Effector CD8-positive, alpha-beta T cell (primary cell): ENCODE measurements at places on chromosomes 7 and 10.

- DNase-seq: no peak
Observed at GRCh38 chr7:140773104-140773503, 76.6 kb downstream of the NDUFB2 start.

DNA sequence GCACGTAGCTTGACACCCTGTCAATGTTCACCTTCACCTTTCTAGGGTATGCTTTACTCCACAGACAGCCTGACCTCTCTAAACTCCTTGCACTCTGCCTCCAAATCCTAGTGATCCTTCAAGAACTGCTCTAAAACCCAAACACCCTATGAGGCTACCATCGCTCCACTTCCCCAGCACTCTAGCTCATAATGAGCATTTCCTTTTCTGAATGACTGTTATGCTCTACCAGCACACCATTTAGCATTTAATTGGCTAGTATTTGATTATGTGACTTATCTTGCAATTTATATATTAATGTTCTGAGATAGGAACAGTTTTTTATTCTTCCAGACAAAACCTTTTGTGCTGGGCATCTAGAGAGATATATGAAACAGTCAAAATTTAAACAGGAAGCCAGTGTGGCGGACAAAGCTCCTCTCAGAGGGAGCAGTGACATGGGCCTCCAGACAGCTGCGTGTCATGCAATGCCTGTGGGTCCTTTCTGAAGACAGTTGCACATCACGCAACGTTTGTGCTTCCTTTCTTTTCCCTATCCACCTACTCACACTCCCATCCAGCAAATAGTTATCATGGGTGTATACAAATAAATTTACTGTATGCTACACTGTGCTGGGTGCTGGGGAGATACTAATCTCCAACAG is 86.3 kb downstream of the ALOX5 start:
- DNase-seq: no peak

GRCh38 chr10:5168897-5169420 is 16.0 kb downstream of the AKR1C8 start:
- DNase-seq: no peak

DNA sequence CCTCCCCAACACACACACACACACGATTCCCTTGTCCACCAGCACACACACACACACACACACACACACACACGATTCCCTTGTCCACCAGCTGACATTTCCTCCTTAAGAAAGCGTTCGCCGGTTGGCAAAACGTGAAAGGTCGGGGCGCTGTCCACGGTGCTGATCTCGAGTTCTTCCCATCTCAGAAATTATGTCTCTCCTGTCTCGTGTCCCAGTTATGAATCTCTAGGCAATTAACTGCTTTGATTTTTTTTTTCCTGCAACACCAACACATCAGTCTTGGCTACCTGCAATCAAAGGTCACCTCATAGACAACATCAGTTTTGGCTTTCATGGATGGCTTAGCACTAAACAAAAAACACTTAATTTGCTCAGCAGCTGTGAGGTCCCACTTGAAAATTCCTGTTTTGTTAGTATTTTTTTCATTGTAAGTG is 1.9 kb downstream of the INA start:
- no peak for DNase-seq

DNA sequence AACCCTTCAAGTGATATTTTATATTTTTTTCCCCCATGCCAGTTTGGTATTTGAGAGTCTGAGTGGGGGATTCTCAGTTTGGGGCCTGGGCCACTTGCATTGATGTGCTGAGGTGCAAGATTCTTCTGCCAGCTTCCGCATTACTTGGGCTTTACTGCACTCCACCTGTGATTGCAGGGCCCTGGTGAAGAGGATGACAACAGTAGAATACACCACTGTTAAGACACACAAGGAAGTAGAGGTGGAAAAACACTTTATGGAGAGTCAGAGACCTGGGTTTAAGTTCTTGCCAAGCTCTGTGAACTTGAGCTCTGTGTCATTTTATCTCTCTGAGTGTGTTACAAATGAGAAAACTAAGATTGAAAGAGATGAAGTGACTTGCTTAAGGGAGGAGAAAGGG is 209.4 kb downstream of the LRMDA start:
- no peak for DNase-seq

DNA sequence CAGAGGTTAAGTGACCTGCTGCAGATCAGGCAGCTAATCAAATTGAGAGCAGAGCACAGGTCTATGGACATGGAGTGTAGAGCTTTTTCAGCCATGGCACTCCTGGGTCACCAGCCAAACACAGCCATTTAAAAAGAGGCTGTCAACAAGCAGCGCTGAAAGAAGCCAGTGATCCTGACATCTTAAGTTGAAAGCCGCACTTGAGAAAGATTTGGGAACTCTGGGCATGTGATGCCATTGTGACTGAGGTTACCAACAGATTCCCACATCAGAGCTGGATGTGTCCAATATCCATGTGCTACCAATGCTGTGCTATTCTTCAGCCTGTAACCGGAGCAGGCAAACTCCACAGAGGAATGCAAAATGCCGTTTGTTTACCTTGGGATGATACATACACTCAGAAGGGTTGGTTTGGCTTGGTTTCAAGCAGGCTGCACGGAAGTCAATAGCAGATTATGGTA is 56.2 kb upstream of the ABLIM1 start:
- DNase-seq: no peak

- no peak for DNase-seq
Observed at GRCh38 chr7:98229441-98229840, 18.2 kb downstream of the BHLHA15 start.

DNA sequence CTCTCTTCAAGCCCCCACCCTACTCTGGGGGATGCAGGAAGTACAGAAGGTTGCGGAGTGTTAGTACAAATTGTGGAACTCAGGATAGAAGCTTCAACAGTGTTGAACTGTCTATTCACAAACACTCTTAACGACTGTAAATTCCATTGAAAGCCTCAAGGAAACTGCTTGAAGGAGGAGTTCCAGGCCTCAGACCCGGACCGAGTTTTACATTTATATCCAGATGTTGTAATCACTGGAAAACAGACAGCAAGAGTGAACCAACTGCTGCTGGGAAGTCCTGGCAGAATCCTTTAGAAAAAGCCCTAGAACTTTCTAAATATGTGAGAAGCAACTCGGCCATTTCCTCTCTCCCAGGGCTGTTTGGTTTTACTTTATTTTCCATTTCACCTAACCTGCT is 84.1 kb upstream of the LRRC18 start:
- DNase-seq: no peak

DNA sequence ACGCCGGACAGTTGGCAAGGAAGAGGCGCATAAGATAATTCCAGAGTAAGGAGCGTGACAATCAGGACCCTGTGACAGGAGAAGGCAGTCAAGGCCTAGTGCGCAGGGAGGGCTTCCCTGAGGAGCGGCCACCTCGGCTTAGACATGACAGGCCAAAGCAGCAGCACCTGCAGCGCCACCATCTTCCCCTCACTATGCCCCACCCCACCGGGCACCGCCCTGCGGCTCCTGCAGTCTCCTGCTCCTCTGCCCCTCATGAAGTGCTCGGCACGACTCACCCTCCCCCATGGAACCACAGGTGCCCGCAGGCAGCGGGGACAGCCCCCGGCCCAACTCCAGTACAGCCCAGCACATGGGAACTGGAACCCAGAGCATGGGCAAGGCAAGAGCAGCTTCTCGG is 11.8 kb downstream of the MAD1L1 start:
- no peak for DNase-seq

DNA sequence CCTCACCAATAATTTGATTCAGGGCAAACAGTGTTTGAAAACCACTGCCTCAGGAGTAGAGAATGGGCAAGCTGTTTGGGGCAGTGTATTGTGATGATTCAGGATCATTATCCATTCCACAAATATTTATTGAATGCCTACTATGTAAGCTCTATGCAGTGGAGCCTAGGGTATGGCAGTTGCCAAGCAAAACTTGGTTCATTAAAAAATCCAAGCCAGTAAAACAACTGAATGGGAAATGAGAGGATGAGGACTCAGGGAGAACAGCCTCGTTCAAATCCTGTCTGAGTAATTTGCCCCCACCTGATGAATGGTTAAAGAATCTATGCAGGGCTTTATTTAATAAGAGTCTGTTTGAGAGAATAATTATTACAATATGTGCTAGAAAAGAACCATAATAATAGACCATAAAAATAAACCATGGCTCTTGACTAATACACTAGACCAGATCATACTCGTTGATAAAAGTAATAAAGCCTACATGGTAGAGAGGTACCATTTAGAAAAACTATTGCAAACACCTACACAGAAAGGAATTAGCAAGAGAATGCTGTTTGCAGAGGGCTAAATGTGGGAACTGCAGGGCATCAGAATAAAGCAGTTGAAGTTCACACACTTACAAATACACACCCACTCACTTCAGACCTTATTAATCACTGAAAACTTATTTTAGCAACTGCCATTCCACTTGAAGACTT is 71.7 kb downstream of the CREB5 start:
- DNase-seq: no peak

GRCh38 chr10:88960802-88961201 is 8.2 kb upstream of the ACTA2 start:
- DNase-seq: no peak

- DNase-seq: no peak
Observed at GRCh38 chr7:113371416-113372043, 253.2 kb upstream of the SMIM30 start.

DNA sequence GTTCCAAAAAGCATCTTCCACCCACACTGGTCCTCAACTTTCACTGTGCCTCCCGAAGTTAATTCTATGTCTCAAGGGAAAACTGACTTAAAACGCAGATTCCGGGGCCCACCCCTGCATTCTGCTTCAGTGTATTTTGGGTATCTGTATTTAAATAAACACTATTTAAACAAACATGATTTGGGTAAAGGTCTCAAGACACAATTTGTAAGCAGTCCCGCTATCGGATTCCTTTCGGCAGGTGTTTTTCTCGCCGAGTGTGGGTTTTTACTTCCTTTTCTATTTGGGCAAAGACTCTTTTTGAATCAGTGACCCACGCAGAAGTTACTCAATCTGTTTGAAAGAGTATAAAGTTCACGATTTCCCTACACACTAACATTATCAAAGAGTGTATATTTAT is 1.2 kb downstream of the PDIA4 start:
- DNase-seq: no peak

DNA sequence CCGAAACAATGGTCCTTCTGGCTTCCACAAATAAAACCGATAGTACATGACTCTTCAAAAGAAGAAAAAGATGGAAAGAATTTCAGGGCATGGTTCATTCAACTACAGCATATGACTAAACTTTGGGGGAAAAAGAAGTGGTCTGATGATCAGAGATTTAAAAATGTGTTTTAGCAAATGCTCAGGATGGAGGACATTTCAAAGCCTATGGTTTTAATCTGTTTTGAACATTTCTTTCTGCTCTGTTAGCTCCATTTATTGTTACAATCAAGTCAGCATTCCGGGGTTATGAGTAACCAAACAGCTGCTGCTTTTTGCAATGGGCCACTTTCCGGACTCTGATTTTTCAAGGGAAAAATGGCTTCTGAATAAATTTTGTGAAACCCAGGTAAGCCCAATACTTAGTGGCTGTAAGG is 142.4 kb downstream of the CUBN start:
- no peak for DNase-seq

DNA sequence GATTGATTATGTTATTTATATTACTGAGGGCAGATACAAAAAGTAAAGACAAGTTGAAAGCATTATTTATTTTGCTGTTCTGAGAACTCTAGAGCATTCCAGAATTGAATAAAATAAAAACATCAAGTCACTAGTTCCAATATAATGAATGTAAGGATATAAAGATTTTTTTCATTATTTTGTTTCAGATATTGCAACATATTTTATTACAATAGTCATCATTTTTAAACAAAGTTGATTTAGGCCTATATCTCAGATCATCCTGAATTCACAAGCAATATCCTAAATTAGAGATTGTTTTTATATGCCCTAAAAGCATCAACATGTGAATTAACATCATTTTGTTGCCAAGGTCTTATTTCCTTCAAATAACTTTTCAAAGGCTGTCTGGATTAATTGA is 535.6 kb upstream of the KCND2 start:
- DNase-seq: no peak

DNA sequence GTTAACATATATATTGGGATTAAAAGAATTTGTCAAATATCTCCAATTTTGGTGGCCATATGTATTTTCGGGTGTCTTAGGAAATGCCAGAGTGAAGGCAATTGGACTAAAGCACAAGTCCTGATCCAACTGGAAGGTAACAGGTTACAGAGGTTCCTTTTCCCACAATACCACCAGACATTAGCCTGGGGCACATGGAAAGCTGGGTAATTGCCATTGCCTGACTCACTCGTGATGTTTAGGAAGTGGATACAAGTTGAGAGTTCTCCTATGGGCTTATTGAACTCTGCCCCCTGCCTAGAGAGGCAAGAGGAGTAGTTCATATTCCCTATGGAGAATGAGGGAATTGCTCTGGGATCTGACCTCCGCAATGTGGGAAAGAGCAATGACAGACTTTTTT is 5.7 kb downstream of the DNAH11 start:
- DNase-seq: no peak

GRCh38 chr10:129756912-129757901 is 206.9 kb downstream of the EBF3 start:
- no peak for DNase-seq

GRCh38 chr10:72779874-72780273 is 87.9 kb downstream of the MCU start:
- no peak for DNase-seq

DNA sequence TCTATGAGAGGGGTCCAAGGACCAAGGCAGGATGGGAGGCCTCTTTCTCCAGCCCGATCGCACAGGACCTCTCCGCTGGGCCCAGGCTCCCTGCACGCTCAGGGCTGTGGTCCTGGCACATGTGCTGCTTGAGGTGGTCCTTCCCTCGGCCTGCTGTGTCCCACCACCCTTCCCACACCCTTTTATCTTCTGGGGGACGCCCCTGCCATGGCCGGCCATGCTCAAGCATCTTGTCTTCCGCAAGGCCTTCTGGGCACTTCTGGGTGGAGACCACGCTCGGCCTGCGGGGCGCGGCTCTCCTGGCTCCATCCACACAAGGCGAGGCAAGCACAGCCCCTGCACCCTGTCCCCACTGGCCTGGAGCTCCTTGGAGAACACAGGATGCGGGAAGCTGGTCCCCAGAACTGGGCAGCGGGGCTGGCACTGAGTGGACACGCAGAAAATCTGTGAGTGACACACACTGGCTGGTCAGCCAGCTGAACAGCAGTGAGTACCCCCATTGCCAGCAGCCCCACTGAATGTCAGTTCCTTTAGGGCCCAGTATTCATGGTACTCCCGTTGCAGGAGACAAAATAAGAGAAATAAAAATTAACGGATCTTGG is 115.9 kb downstream of the TCERG1L start:
- no peak for DNase-seq

GRCh38 chr7:124462249-124462648 is 303.3 kb downstream of the GPR37 start:
- no peak for DNase-seq

- no peak for DNase-seq
Observed at GRCh38 chr7:7581531-7582179, 15.0 kb downstream of the MIOS start.

DNA sequence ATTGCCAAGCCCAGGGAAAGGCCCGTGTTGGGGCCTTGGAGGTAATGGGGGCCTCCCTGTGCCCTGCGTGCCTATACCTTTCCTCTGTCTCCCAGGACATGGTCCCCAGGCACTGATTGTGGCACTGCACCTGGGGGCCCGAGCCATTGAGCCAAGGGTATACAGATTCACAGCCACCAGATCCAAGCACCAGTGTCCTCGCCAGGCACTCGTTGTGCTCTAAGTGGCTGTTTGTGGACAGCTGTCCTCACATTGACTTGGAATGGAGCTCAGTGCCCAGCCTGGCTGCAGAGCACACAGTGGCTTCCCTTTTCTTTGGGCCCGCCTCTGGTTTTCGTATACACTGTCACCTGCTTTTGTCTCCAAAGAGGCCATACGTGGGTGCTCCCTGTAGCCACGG is 72.0 kb upstream of the BTBD16 start:
- no peak for DNase-seq

GRCh38 chr7:18399436-18400235 is 95.9 kb upstream of the HDAC9 start:
- no peak for DNase-seq
